ENCODE measurements at places on chromosomes 3 and 15.

GRCh38 chr3:98540346-98540745 lies 8.6 kb downstream of the GPR15 start:
- DNase-seq, result no peak

- DNase-seq, result no peak
Measured at GRCh38 chr3:148583793-148584192, 113.9 kb upstream of the AGTR1 start.

DNA sequence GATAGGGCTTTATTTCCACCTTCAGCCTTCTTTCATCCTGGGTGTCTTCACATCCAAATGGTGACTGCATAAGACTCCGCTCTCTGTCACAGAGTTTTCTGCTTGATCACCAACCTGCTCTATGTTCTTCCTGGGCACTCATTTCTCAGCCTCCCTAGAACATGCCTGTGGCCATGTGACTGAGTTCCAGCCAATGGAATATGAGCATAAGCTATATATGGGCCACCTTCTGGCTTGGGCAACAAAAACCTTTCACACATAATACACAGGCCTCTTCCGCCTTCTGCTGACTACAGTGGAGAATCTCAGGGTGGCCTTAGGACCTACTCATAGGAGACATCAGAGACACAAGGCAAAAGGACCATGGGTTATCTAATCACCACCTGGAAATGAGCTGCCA lies 51.2 kb upstream of the MED12L start:
- DNase-seq, result no peak

DNA sequence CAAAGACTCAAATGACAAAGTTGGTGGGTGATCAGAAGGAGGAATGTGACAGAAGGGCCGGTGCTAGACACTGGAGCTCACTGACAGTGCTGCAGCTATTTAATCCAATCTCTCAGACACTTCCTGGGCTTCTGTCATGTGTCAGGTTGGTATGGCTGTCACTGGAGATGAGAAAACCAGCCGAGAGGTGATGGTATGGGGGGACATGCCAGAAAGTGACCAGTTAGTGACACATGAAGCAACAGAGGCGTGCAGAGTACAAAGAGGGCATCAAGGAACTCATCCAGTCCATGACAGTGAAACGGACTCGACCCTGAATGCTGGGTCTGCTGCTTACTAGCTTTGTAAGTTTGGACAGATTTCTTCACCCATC lies 219.5 kb downstream of the CADPS start:
- DNase-seq, result no peak

GRCh38 chr3:40523781-40524180 lies 979 bp upstream of the ZNF621 start:
- peak; percentile 40 for DNase-seq

DNA sequence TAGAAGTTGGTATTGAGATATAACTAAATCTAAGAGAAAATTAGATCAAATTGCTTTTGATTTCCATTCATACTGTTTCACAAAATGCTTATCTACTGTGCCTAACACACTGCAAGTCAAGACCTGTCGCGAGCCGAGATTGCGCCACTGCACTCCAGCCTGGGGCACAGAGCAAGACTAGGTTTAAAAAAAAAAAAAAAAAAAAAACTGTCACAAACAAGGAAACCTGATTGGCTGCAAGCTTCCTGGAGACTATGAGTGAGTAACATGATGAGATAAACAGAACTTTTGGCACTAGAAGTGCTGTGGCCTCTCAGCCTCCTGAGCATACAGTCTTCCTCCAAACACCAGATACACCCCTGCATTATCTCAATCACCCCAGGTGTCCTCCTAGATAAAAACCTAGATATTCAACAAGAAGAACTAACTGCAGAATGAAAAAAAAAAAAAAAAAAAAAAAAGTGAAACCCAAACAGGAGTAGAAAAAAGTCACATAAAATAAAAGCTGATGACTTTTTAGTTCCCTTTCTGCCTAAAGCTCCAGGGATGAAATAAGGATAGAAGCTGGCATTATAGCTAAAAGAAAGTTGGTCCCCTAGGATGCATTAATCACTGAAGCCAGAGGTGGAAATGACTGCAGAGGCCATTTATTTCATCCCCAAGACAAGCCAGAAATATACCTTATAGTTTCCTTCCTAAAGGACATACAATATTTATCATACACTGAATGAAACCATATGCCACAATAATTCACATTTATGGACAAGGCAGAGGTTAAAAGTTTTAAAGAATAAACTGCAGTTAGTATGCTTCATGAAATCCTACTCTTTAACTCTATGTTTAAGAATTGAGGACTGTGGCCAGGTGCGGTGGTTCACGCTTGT lies 82.4 kb downstream of the P3H2 start:
- DNase-seq, result peak; percentile 66

Data from erythroblast (primary cell).